ENCODE measurements at places on chromosomes 7 and 10.

GRCh38 chr10:11236234-11236633 lies 218.6 kb downstream of the CELF2 start:
- DNase-seq = no peak

DNA sequence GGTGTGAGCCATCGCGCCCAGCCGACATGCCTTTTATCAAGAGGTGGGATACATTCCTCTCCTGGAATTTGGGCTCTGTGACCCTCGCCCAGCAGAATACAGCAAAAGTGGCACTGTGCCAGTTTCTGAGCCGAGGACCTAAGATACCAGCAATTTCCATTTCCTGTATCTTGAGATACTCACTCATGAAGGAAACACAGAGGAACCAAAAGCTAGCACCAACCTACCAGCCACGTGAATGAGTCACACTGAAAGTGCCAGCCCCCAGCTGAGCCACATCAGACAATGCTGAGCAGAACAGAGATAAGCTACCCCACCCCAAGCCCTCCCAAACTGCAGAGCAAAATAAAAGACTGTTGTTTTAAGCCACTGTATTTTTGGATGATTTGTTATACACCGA lies 56.3 kb downstream of the CACUL1 start:
- no peak for DNase-seq

GRCh38 chr7:46007990-46008643 lies 87.0 kb upstream of the IGFBP3 start:
- no peak for DNase-seq

- no peak for DNase-seq
Observed at GRCh38 chr10:687583-688311, 1.7 kb downstream of the DIP2C start.

DNA sequence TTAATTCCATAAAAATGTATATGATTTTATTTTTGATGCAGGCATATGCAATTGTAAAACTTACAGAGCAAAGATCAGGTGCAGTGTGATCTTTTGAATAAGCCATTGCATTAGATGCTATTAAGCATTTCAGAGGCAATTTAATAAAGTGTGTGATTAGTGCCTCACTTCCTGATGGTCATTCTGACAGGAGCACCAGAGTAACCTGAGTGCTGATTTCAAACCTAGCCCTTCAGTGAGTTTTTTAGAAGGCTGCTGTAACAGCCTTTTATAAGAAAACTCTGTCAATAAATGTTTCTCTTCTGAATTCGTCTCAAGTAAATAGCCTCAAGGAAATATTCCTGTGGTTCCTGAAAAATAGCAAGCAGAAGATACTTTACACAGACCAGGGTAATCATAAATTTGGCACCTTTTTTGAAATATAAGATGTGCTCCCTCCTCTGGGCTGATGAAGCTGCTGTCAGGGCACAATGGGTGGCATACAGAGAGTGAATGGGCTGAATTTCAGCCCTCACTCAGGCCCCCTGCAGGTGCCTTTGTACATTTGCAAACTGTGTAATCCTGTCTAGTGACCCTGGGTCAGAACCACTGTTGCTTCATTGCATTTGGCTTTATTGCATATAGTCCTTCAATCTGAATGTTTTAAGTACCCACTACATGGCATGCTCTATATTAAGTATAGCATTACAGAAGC lies 193.7 kb upstream of the CSTF2T start:
- no peak for DNase-seq

- DNase-seq = no peak
Observed at GRCh38 chr10:69901022-69901421, 99.3 kb downstream of the COL13A1 start.

DNA sequence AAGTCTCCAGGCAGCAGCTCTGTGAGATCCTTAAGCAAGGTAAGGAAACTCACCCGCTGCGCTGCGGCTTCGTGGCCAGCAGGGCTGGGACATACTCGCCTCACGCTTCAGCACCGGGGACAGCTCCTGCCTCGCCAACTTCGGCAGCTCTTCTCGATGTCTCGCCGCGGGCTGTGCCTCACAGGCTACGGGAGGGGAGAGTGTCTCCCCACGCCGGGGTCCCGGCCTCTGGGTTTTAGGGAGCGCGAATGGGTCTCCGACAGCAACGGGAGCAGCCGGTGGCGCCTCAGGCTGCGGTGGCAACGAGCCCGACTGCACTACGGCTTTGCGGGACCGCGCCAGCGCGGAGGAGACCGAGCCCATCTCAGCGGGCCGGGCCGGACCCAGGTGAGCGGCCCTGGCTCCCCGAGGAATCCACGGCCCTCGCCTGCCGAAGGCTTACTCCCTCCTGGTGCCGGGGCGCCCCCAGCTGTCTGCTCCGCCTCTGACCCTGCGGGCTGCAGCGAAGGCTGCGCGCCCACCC lies 62.4 kb downstream of the LSM5 start:
- DNase-seq = peak; percentile 20

- no peak for DNase-seq
Observed at GRCh38 chr7:38339953-38340819, 66.8 kb upstream of the TARP start.

DNA sequence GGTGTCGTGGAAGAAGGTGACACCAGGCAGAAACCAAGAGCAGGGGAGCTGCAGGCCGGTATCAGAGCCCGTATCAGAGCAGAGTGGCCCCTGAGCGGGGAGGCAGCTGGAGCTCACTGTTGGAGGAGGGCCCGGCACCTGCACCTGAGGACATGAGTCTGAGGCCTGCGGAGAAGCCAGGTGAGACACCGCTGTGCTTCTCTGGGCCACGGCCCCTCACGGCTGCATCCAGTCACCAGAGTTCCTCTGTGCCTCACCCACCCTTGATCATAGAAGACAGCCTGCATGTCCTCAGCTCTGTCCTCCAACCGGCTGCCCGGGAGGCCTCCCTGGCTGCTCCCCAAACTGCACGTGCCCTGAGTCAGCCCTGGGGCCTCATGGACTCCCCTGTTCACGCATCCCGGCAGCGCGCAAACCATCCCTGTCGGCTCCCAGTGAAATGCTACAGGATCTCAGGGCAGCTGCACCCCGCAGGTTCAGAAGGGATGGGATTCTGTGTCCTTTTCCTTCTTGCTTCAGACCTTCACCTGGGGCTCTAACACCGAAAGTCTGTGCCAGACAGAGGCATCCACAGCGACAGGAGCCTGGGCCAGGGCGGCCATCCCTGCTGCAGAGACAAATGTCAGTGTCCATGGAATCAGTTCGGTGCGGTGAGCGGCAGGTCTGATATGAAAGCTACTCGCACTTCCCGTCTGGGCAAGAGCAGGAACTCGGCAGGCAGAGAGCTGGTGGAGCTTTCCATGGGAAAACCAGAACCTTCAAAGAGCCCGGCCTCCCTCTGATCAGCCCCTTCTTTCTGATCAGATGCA lies 111.9 kb upstream of the FAM20C start:
- DNase-seq = no peak

DNA sequence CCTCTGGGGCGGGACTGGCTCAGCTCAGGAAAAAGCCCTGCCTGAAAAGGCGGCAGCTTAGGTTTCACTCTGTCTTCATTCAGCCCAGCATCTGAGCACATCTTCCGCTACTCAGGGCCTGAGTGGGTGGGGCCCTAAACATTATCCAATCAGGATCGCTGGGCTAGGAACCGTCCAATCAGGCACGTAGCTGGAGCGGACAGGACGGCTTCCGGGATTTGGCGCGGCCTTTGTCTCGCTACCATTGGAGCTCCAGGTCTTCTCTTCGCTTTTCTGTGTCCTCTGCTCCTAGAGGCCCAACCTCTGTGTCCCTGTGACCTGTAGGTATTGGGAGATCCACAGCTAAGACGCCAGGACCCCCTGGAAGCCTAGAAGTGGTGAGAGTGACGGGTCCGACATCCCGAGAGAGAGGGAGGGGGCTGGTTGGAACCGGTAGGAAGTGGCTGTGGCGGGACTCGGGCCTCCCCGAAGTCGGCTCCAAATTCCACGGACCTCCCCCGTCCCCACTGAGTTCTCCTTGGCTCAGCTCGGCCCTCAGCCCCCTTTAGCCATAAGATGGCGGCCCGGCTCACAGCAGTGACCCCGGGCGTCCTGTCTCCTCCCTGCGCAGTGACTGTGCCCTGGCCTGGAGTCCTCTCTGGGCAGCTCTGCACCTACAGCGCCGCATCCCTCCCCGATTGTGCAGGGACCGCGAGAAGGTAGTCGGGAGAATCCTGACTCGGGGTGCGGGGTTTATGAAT lies 99.1 kb downstream of the ZNF680 start:
- DNase-seq = no peak

GRCh38 chr10:18713077-18713476 lies 53.8 kb downstream of the ARL5B start:
- no peak for DNase-seq

- DNase-seq = no peak
Observed at GRCh38 chr10:84348860-84349259, 20.5 kb downstream of the CCSER2 start.

GRCh38 chr7:151992375-151992774 lies 33.1 kb upstream of the GALNT11 start:
- DNase-seq = peak; percentile 61
